ENCODE measurements at places on chromosomes 1 and 21. TPM values are rescaled to one million over a fixed set of nuclear protein-coding genes. Genes with fewer than 3 reads are reported as not detected.
A peak's percentile ranks its signal among the peaks of the same experiment; 100 is the strongest.

CTTNBP2NL gene
- total RNA-seq = 5.7 TPM

DNA sequence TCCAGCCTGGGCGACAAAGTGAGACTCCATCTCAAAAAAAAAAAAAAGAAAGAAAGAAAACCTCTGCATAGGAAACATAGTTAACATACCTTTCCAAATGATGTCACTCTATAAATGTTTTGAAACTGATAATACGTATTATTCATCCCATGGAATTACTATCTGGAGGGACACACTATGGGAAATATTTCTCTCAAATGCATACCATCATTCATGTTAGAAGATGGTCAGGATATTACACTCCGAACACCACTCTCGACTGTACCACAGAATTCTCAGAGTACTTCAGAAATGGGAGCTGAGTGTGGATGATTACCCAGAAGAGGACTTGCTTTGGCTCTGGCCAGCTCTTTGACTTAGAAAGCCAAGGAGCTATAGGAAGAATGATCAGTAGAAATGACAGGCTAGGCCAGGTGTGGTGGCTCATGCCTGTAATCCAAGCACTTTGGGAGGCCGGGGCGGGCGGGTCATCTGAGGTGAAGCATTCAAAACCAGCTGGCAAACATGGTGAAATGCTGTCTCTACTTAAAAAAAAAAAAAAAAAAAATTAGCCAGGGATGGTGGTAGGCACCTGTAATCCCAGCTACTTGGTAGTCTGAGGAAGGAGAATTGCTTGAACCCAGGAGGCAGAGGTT is 5.2 kb upstream of the LIN28A start:
- peaks cover 36% of the 10 kb centered on the region for H3K27me3 ChIP-seq
- no peak overlapping the region for H3K4me3 ChIP-seq
- H3K27ac ChIP-seq = no peak overlapping the region
- H3K36me3 ChIP-seq = no peaks in the 10 kb centered on the region
- peaks cover 15% of the 10 kb centered on the region for H3K4me1 ChIP-seq

- H3K27ac ChIP-seq = peak overlapping the region; percentile 98
- H3K36me3 ChIP-seq = peaks cover 59% of the 10 kb centered on the region
- peaks cover 12% of the 10 kb centered on the region for H3K4me1 ChIP-seq
- DNase-seq = no peak
Measured at GRCh38 chr1:204410688-204411450, 748 bp downstream of the PPP1R15B start.

DNA sequence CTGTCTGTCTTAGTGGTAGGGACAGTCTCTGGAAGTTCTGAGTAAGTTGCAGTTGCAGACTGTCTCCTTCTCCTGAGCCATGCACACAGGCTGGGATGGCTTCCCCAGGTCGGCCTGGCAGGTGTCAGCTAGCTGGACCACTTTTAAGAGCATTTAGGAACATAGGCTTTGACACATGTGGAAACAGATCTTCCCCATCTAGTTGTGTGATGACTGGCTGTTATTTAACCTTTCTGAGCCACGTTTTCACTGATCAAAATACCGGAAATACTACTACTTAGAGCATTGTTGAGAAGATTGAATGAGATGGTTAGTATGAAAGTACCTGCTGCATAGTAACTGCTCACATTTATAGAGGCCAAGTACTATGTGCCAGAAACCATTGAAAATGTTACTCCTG is 6.2 kb upstream of the MAPKAPK2 start:
- no peak overlapping the region for H3K4me3 ChIP-seq
- no peaks in the 10 kb centered on the region for H3K27me3 ChIP-seq
- H3K4me1 ChIP-seq = peaks cover 33% of the 10 kb centered on the region
- H3K36me3 ChIP-seq = no peaks in the 10 kb centered on the region
- no peak overlapping the region for H3K27ac ChIP-seq

- no peak for DNase-seq
- no peaks in the 10 kb centered on the region for H3K36me3 ChIP-seq
- H3K27me3 ChIP-seq = peaks cover 9% of the 10 kb centered on the region
- no peak overlapping the region for H3K27ac ChIP-seq
- no peak overlapping the region for H3K4me3 ChIP-seq
- H3K4me1 ChIP-seq = no peaks in the 10 kb centered on the region
Measured at GRCh38 chr1:53643041-53643880, 95.7 kb downstream of the GLIS1 start.

NLRP3 gene
- 0.09 TPM for total RNA-seq

SYT6 gene
- total RNA-seq = not detected

CACNA1S gene
- total RNA-seq = not detected

NOS1AP gene
- not detected for total RNA-seq

- peaks cover 3% of the 10 kb centered on the region for H3K36me3 ChIP-seq
- H3K4me1 ChIP-seq = peaks cover 13% of the 10 kb centered on the region
- H3K4me3 ChIP-seq = no peak overlapping the region
- H3K27ac ChIP-seq = no peak overlapping the region
Measured at GRCh38 chr1:63618011-63618410, 24.8 kb downstream of the PGM1 start.
